ENCODE measurements at places on chromosomes 5 and 9.
A peak's percentile ranks its signal among the peaks of the same experiment; 100 is the strongest.

DNA sequence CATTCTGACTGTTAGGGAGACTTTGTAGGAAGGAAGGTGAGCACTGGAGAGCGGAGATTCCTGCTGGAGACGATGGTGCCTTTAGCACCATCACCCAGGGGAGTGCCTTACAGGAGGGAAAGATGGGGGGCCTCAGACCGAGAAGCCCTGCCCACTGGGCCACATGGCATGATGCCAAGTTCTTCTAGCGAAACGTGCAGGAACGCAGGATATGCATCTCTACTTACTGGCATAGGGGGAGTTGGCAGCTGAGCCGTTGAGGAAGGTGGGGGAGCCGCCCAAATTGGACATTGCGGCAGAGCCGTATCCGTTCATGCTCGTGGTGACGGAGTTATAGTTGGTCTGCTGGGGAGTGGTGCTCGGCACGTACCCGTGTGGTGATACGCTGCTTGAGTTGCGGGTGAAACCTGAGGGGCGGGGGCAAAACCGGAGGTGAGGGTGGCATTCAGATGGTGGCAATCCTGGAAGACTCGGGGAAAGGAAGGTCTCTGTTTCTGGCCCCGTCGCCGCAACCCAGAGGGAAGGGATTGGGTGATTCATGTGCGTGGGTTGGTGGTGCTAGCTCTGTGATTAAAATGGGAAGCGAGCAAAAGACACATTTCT is 387.7 kb downstream of the EBF1 start:
- DNase-seq: no peak

DNA sequence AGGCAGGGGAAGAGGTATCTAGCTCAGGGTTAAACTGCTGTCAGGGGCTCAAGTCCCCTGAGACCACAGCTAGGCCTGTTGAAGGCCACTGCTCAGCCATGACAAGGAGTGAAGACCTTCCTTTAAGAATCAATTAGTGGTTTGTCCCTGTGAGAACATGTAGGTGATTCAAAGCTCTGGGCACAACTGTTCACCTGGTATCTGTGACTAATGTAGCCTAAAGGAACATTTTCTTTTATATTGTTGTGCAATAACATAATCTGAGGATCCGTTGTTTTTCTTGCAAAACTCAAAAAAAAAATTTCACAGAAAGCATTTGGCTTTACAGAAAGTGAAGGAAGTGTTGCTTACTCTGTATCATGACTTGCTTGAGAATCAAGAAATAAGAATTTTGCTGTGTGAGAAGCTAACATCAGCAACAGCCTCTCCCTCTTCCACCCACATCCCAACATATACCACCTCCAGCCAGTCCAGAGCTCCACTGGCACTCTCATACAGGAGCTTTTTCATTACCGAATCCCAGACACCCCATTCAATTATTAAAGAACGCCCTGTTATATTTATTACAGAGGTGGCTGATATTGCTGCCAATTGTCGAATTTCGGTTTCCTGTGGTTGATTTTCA is 807.0 kb downstream of the TLE4 start:
- no peak for DNase-seq

DNA sequence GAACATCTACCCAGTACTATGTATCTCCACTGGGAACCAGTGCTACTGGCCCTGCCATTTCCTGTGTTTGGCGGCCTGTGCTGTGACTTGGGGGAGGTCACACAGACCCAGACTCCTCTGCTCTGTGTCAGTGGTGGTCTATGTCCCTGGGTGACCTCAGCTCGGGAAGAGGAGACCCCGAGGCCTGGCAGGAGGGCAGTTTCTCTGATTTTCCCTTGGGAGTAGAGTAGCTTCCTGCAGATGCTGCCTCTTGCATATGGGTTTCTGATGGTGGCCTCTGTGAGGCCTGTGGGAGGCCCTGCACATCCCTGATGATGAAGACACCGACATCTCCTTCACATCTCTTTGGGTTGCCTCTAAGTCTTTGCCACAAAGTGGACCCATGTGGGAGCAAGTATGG is 13.0 kb upstream of the SMIM32 start:
- no peak for DNase-seq

GRCh38 chr5:54753034-54753433 is 232.4 kb downstream of the ESM1 start:
- peak; percentile 53 for DNase-seq

Data from activated CD4-positive, alpha-beta memory T cell treated with anti-CD3 and anti-CD28 coated beads, Interleukin-2, amount 10 ng/mL, durations not matched to agents 7 days and 5 days (primary cell).